NCI-H187 (cell line): ENCODE measurements at places on chromosomes 6 and 20.

GRCh38 chr6:75579951-75580350, 21.7 kb upstream of the SENP6 start:
- DNase-seq = no peak

GRCh38 chr20:19121463-19121862, 91.0 kb upstream of the SLC24A3 start:
- no peak for DNase-seq

DNA sequence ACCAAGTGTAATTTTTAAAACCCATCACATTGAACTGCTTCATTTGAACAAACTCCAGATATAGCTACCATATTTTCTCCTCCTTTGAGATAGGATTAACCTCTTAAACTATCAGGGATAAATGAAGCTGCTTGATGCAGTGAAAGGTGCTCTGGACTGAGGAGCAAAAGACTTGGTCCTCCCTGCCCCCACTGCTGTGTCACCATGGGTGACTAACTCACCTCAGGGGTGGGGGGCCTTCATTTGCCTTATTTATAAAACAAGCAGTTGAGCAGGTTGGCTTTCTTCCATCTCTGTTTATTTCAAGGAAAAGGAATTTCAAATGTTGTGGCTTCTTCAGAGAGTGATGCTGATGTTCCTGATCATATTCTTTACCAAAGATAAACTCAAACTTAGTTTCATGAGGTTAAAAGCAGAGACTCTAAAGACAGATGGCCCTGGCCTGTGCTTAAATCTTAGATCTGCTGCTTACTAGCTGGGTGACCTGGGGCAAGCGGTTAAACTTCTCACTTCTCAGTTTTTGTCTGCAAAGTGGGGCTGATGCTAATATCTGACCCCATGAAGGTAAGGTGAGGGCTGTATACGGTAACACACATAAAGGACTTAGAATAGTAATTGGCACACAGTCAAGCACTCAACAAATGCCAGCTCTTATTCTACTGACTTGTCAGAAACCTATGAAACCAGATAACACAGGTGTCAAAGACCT, 50.5 kb downstream of the FHL5 start:
- DNase-seq = no peak

- DNase-seq = no peak
These were observed 33.3 kb upstream of the THEMIS start for GRCh38 chr6:127933852-127934840.

GRCh38 chr20:21508230-21509078, 5.4 kb downstream of the NKX2-2 start:
- no peak for DNase-seq
